ENCODE measurements at places on chromosomes 11 and 22. TPM values are rescaled to one million over a fixed set of nuclear protein-coding genes. Genes with fewer than 3 reads are reported as not detected.

The PRR33 gene
- 0.16 TPM for polyA plus RNA-seq

The YPEL1 gene
- 19.6 TPM for polyA plus RNA-seq

The OR51I1 gene
- polyA plus RNA-seq: not detected

The IL17REL gene
- 0.15 TPM for polyA plus RNA-seq

The WT1 gene
- polyA plus RNA-seq: 0.35 TPM

The SIAE gene
- polyA plus RNA-seq: 14.7 TPM

The MYO7A gene
- polyA plus RNA-seq: 5.8 TPM

The CHRNA10 gene
- polyA plus RNA-seq: 1.7 TPM

The ISX gene
- 0.44 TPM for polyA plus RNA-seq

The MEN1 gene
- 48.5 TPM for polyA plus RNA-seq

The PLCB3 gene
- polyA plus RNA-seq: 25.9 TPM

The KCNJ4 gene
- 0.10 TPM for polyA plus RNA-seq

The TIMP3 gene
- polyA plus RNA-seq: 179 TPM

The BEST1 gene
- polyA plus RNA-seq: 6.0 TPM

The OR2AG1 gene
- polyA plus RNA-seq: 0.05 TPM

The TRIM48 gene
- polyA plus RNA-seq: not detected

The FLRT1 gene
- 4.4 TPM for polyA plus RNA-seq

The KCNA4 gene
- polyA plus RNA-seq: 7.6 TPM

The RRP8 gene
- 22.1 TPM for polyA plus RNA-seq

The PHETA2 gene
- 15.8 TPM for polyA plus RNA-seq

The KLHL22 gene
- 35.9 TPM for polyA plus RNA-seq

The P2RX6 gene
- 2.5 TPM for polyA plus RNA-seq

The SOX10 gene
- polyA plus RNA-seq: 0.52 TPM

The BANF1 gene
- polyA plus RNA-seq: 243 TPM

The OR8G5 gene
- polyA plus RNA-seq: not detected

The SLC35C1 gene
- 5.9 TPM for polyA plus RNA-seq

The FIBIN gene
- polyA plus RNA-seq: 6.7 TPM

The TNNT3 gene
- 3.0 TPM for polyA plus RNA-seq

The TRMU gene
- 37.6 TPM for polyA plus RNA-seq

The MMP11 gene
- 9.4 TPM for polyA plus RNA-seq

The NCAM1 gene
- 30.1 TPM for polyA plus RNA-seq

The WNT11 gene
- 64.5 TPM for polyA plus RNA-seq

The COMT gene
- polyA plus RNA-seq: 60.9 TPM

The GCAT gene
- 8.0 TPM for polyA plus RNA-seq

The GUCD1 gene
- 89.4 TPM for polyA plus RNA-seq

The OR52K1 gene
- polyA plus RNA-seq: 0.17 TPM

The GALNT18 gene
- 20.7 TPM for polyA plus RNA-seq

The C22orf31 gene
- polyA plus RNA-seq: 0.75 TPM

The C11orf21 gene
- 1.7 TPM for polyA plus RNA-seq

The OR5A1 gene
- not detected for polyA plus RNA-seq

The TSGA10IP gene
- 0.44 TPM for polyA plus RNA-seq

The FGF19 gene
- 0.24 TPM for polyA plus RNA-seq

All from right lung (tissue), 10 donors.